Stimulated activated CD8-positive, alpha-beta memory T cell treated with anti-CD3 and anti-CD28 coated beads, Interleukin-4, amount 100 ng/mL, for 1 hour (primary cell): ENCODE measurements at places on chromosomes 1 and 21.

GRCh38 chr1:230708631-230709580, 5.0 kb downstream of the AGT start:
- no peak for DNase-seq

DNA sequence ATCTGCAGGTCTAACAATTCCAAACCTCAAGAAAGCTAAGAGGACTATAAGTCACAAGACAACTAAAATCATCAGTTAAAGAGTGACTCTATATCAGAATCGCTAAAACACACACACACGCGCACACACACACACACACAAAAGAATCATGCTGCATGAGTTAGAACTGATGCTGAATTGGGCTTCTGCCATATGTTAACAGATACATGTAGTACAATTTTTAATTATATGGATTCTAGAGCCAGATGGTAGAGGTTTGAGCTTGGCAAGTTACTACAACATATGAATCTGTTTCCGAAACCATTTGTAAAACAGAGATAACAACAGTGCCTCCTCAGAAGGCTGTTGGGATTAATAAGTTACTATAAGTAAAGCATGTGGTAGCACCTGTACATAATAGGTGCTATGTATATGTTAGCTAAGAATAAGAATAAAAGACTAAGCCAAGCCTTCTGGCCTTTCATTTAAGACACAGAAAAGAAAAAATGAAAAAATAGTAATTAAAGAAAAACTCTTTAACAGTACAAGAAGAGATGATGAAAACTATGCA, 17.9 kb downstream of the EPRS1 start:
- DNase-seq = no peak

DNA sequence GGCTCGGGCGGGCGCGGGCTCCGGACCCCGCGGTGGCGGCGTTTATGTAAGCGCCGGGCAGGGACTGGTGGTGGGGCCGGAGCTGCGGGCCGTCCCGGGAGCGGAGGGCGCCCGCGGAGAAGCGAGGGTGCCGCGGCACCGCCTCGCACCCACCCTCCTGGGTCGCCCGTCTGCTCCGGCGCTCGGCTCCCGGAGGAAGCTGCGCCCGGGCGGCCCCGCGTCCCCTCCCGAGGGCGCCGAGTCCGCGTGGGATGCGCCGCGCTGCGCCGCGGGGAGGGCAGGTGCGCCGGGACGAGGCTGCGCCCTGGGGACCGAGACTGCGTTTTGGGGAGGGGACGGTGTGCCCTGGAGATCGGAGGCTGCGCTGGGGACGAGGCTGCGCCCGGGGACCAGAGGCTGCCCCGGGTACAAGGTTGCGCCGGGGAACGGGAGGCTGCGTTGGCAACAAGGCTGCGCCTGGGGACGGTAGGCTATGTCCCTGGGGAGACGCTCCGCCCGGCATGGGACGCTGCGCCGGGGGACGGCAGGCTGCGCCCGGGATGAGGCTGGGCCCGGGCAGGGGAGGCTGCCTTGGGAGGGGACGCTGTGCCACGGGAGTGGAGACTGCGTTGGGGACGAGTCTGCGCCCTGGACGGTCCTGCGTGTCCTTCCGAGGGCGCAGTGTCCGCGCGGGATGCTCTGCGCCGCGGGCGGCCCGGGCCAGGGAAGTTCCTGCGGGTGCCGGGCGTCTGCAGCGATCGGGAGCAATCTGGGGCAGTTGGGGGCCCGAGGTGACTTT, 627 bp downstream of the ADARB1 start:
- DNase-seq = no peak

- DNase-seq = no peak
These were observed 9.2 kb downstream of the VASH2 start for GRCh38 chr1:212959266-212960220.

DNA sequence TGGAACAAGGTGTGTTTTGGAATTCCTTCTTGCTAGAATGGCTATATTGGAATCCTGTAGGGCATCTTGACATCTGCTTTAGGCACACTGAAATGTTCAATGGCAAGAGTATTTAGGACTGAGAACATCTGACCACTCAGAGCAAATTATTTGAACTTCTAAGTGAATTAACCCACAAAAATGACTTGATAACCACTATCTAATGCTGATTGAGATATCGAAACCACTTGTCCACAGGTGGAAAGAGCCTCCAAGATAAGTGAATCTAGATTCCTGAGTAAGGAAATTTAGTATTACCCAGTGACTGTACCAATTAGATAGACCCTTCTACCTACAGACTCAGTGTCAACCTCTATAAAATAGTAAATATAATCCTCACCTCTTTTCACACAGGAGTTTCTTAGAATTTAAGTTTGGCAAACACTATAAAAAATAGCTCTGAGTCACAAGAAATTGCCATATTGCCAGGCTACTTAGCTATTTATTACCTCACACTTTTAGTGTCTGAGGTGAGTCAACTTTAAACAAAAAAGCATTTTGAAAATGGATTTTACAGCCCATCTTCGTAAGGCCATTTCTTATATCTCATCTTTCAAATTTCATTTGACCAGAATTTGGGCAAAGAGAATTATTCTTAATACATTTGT, 421.8 kb downstream of the PTBP2 start:
- no peak for DNase-seq

GRCh38 chr1:39507230-39507928, 15.9 kb downstream of the BMP8A start:
- DNase-seq = no peak

DNA sequence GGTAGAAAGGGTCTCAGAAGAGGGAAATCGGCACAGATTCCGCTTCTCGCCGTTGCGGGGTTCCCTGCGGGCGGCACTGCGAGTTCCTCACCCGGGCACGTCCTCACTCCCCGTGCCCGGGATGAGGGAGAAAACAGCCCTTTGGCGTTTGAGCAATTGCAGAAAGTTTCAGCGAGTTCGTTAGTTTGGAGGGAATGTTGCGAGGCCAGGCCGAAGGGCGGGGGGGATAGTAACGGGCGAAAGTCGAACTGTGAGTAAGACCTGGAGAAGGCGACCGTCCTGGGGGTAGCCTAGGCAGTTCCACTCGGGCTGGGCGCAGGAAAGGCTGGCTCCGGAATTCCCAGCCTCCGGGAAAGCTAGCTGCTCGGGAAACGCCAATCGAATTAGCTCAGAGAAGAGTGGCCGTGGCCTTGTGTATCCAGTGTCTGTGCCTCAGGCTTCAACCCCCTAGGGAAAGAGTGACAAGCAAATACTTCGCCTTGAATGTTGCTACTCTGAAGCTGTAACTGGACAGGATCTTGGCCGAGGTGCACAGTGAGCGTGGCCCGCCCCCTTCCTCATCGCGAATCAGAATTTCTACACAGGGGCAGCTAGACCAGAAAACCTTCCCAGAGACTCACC, 787 bp downstream of the PTGFR start:
- DNase-seq = no peak

- DNase-seq = no peak
These were observed 44.2 kb downstream of the WDR64 start for GRCh38 chr1:241696172-241696814.

DNA sequence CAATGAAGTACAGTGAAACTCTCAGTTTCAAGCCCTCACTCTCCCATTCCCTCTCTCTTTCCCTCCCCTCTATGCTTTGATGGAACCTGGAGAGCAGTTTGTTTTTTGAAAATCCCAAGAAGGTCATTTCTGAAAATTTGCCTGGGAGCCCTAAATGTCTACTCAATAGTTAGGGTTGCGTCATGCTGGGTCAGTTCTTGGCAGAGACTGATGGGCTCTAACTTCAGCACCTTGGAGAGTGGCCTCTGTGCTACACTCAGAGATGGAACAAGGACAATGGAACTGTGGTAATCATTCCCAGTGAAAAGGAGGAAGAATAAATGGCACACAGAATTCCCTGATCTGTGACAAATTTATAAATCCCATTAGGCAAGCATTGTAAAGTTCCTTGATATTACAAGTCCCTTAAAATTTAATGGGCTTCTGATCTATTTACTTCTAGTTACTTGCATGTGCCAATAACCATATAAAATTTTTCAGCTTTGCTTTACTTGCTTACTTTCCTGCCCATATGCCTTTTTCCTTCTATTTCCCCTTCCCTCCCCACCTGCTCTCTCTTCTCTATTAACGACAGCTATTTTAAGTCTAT, 182.9 kb upstream of the KCND3 start:
- no peak for DNase-seq

DNA sequence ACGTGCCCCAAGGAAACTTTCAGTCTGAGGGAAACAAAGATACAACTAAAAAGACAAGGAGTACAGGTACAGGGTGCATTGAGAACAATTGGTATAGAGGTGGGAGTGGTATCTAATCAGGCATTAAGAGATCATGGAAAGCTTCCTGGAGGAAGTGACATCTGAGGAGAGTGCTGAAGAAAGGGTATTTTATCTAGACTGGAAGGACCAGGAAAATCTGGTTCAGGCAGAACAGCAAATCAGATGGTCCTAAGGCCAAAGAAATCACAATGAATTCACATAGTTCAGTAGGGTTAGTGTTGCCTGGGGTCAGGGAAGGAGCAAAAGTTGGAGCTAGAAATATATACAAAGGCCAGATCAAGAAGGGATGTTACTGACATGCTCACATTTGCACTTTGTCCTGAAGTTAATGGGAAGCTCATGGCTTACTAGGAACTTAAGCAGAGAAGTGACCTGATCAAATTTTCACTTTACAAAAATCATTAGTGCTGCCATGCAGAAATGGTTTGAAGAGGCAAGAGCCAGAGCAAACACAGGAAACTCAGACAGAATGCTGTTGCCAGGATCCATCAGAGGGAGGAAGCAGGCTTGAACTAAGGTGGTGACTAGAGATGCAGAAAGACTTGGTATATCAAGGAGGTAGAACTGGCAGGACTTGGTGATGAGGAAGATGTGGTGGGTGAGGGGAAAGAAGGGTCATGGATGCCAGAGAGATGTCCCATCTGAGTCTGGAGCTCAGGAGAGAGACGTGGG, 14.5 kb upstream of the CTTNBP2NL start:
- no peak for DNase-seq

GRCh38 chr1:59687081-59687480, 127.7 kb upstream of the HOOK1 start:
- DNase-seq = no peak

GRCh38 chr21:15557925-15558324, 171.9 kb upstream of the USP25 start:
- DNase-seq = no peak

DNA sequence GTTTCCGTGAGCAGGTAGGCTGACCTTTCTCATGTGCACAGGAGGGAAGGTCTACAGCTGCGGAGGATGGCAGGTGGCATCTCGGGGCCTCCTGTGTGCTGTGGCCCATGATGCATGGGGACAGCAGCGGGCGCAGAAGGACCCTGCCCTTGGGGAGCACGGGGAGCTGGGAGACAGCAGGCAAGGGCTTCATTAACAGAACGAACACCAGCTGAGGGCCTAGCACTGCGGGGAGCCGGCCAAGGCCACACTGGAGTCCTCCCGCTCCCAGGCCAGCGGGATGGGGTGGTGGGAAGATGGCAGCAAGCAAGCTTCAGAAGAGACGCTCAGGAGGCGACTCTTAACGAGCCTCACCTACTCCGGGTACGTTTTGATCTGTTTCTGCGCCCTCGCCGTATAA, 66.6 kb downstream of the SCCPDH start:
- no peak for DNase-seq

DNA sequence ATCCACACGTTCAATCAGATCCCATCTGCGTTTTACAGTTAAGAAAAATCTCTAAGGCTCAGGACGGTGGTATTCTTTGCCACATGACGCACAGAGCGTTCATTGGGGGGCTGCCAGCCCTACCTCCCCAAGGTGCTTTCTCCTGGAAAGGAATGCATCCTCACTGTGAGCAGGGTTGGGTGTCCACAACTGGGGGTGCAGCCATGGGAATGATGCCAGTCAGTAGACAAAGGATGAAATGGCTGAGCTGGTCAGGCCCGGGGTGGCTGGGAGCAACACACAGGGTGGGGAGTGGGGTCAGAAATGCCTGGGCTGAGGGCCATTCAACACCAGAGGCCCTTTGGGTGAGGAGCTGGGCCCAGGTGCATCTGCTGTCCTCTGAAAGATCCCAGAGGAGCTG, 25.9 kb downstream of the OPTC start:
- DNase-seq = no peak

GRCh38 chr1:179599623-179600249, 8.1 kb downstream of the TDRD5 start:
- DNase-seq = no peak

GRCh38 chr1:189351960-189352359, 1125.7 kb downstream of the BRINP3 start:
- no peak for DNase-seq

DNA sequence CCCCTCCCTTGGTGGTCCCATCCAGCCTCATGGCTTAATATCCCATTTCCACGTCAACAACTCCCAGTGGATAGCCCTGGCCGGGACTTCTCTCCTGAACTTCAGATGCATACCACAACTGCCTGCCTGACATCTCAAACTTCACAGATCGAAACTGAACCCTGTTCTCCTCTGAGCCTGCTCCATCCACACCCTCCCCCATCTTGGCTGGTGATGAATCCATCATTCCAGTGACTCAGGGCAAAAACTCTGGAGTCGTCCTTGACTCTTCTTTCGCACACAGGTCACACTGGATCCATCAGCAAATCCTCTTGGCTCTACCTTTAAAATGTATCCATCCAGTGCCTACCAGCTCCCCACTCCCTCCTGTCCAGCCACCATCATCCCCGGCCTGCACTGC, 3.9 kb downstream of the TAS1R2 start:
- DNase-seq = no peak

GRCh38 chr1:14742181-14742980, 143.9 kb downstream of the KAZN start:
- DNase-seq = no peak

- DNase-seq = no peak
These were observed 7.5 kb downstream of the XKR8 start for GRCh38 chr1:27967106-27967883.

DNA sequence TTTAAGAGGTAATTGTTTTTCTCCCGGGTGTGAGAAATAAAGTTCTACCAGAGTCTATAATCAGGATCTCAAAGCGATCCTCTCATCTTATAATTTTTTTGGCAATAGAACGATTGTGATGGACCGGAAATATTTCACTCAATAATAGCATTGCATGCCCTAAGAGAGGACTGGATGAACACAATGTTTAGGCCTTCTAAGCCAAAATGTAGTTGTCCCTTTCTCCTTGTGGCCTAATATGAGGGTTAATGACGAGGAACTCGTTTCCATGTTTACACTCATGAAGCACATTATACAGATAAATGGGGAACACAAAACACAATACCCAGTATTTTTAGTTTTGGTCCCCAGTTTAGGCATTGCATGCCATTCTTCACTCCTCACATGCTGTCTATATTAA, 5.9 kb downstream of the TBX15 start:
- no peak for DNase-seq

DNA sequence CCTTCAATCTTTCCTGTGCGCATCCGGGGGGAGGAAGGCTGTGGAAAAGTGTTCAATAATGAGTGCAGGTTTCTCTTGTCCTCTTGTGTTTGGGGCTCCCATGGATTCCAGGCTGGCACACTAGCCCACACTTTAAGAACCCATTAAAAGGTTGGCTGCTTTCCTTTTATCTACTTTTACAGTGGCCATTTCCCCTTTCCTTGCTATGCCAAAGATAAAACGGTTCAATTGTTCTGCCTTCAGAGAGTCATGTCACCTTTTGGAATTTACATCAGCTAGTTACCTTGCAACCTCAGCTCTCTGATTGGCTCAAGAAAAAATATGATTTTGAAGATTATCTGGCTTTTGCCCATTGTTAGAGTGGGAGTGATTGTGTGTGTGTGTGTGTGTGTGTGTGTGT, 182.3 kb downstream of the SDCCAG8 start:
- no peak for DNase-seq
